ENCODE measurements at places on chromosomes 4 and X. TPM values are rescaled to one million over a fixed set of nuclear protein-coding genes. Genes with fewer than 3 reads are reported as not detected.
A peak's percentile ranks its signal among the peaks of the same experiment; 100 is the strongest.

Gene TLR8
- total RNA-seq, result not detected

Gene TSPAN5
- 14.7 TPM for total RNA-seq

Gene RIBC1
- total RNA-seq, result 2.0 TPM

Gene CPLX1
- total RNA-seq, result 4.6 TPM

Gene MAP7D2
- 1.3 TPM for total RNA-seq

Gene SFRP2
- total RNA-seq, result 27.1 TPM

Gene GSX2
- total RNA-seq, result not detected

Gene VSIG1
- total RNA-seq, result 0.54 TPM

Gene ADRA2C
- 1.9 TPM for total RNA-seq

Gene SYTL5
- total RNA-seq, result 1.7 TPM

Gene USP11
- 337 TPM for total RNA-seq

Gene GPAT3
- total RNA-seq, result 0.18 TPM

Gene FAM241A
- 0.20 TPM for total RNA-seq

DNA sequence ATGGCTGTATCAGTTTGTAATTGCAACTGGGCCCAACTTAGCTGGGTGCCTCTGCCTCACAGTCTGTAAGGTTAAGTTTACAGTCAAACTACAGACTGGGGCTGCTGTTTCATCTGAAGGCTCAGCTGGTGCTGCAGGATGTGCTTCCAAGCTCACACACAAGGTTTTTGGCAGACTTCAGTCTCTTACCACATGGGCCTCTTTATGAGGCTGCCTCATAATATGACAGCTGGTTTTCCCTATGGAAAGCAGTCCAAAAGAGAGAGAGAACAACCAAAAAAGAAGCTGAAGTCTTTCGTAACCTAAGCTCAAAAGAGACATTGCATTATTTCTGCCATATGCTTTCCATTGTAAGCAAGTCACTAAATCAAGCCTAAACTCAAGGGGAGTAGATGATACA is 271.7 kb downstream of the DCTD start:
- H3K4me3 ChIP-seq, result no peak overlapping the region
- H3K4me1 ChIP-seq, result no peaks in the 10 kb centered on the region
- no peaks in the 10 kb centered on the region for H3K27me3 ChIP-seq
- H3K36me3 ChIP-seq, result peaks cover 29% of the 10 kb centered on the region

- peak overlapping the region; percentile 72 for H3K27ac ChIP-seq
- peaks cover 39% of the 10 kb centered on the region for H3K27me3 ChIP-seq
- no peaks in the 10 kb centered on the region for H3K36me3 ChIP-seq
- H3K4me1 ChIP-seq, result peaks cover 26% of the 10 kb centered on the region
- peak overlapping the region; percentile 90 for H3K4me3 ChIP-seq
Measured at GRCh38 chr4:25861951-25862410, 807 bp downstream of the SEL1L3 start.

GRCh38 chr4:121995790-121996537 is 44.1 kb upstream of the TRPC3 start:
- H3K27me3 ChIP-seq, result peaks cover 62% of the 10 kb centered on the region
- peaks cover 4% of the 10 kb centered on the region for H3K4me1 ChIP-seq
- no peak for DNase-seq
- H3K27ac ChIP-seq, result no peak overlapping the region

GRCh38 chr4:93764639-93765246 is 63.8 kb upstream of the ATOH1 start:
- peaks cover 10% of the 10 kb centered on the region for H3K27me3 ChIP-seq
- peaks cover 22% of the 10 kb centered on the region for H3K4me1 ChIP-seq
- no peak overlapping the region for H3K27ac ChIP-seq
- no peak for DNase-seq
- no peak overlapping the region for H3K4me3 ChIP-seq

DNA sequence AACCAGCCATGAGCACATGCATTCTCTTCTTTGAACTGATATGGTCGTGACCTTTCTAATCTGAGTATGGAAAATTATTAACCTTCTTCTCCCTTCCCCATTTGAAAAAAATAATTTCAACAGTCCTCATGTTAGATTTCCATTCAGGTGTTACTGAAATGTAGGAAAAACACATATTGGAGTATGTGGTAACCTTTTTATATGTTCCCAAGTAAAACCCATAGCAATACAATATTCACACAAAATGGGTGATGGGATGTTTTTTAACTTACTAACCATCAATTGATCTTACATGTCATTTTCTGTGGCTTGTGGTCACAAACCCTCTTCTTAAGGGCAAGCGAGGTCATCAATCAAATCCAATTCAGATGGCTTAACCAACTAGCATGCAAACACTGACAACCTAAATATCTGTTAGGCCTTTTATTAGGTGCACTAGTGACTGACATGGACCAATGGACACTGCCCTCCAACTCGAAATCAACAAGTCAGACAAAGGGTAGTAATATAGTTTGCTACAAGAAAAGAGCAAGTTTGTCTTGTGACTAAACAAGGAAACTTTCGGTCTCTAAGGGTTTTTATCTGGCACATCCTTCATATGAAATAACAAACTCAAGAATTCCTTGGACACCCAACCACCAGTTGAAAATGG is 74.3 kb downstream of the CAMK2D start:
- H3K36me3 ChIP-seq, result peaks cover 3% of the 10 kb centered on the region
- no peak overlapping the region for H3K27ac ChIP-seq
- no peak overlapping the region for H3K4me3 ChIP-seq
- peaks cover 2% of the 10 kb centered on the region for H3K4me1 ChIP-seq

DNA sequence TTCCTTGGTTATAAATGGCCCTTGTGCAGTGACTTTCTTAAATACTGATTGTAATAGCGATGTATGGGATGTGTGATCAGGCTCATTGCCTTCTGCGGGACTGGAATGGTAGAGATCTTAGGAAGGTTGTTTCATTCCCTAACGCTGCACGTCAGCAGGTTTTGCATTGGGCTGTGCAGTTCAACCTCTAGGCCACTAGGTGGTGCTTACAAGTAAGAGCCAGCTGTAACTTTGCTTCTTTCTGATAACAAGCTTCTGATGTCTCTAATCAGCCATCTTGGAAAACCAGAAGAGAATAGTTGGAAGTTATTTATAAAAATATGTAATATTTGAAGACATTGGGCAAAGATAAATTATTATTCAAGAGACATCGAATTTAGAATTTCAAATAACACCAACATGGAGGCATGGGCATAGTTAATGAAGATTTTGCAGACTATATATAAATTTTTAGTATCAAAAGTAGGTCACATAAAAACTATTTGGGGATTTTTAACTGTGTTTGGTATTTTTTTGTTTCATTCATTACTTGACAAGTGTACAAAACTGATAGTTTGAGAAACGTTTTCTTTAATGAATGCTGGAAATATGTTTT is 339.7 kb upstream of the PCDH7 start:
- no peaks in the 10 kb centered on the region for H3K4me1 ChIP-seq
- no peak for DNase-seq
- H3K4me3 ChIP-seq, result no peak overlapping the region
- H3K27me3 ChIP-seq, result no peaks in the 10 kb centered on the region

DNA sequence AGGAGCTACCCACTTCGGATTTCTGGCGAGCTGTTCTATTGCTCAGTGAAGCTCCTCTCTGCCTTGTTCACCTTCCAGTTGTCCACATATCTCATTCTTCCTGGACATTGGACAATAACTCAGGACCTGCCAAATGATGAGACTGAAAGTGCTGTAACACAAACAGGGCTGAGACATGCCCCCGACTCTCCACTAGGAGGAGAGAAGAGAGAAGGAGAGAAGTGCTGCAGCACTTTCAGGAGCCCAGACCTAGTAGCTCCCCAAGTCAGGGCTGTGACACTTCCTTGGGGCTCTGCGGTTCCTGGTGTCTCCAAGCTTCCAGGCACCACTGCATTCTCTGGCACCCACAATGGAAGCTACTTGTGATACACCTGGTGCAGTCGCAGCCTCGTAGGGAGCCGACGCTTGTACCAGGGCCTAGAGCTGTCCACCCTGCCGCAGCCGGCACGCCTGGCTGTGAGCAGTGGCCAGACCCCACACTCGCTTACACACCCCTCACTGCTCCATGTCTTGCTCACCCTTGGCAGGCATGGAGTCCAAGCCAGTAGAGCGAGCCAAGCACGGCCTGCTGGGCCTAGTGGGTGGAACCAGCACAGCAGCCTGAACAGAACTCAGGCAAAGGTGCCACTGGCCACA is 234.9 kb downstream of the TECRL start:
- no peaks in the 10 kb centered on the region for H3K4me1 ChIP-seq
- H3K27ac ChIP-seq, result no peak overlapping the region
- no peak overlapping the region for H3K4me3 ChIP-seq
- peaks cover 2% of the 10 kb centered on the region for H3K36me3 ChIP-seq
- no peaks in the 10 kb centered on the region for H3K27me3 ChIP-seq

DNA sequence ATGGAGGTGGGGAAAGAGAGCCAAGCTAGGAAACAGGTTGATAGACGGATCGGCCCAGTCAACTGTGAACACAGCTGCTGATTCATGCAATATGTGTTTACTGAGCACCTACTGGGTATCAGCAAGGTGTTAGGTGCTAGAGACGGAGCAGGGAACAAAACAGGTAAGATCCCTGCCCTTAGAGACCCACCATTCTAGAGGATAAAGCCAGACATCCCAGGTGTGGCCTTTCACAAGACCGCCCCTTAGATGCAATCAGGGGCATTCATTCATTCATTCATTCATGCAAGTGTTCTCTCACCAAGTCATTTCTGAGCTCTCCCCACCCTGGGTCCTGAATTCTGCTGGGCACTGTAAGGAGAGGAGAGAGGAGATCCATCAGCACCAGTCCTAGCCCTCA is 20.2 kb upstream of the MTM1 start:
- H3K27ac ChIP-seq, result peak overlapping the region; percentile 35
- H3K36me3 ChIP-seq, result no peaks in the 10 kb centered on the region
- H3K4me1 ChIP-seq, result peaks cover 7% of the 10 kb centered on the region
- H3K4me3 ChIP-seq, result peak overlapping the region; percentile 32

DNA sequence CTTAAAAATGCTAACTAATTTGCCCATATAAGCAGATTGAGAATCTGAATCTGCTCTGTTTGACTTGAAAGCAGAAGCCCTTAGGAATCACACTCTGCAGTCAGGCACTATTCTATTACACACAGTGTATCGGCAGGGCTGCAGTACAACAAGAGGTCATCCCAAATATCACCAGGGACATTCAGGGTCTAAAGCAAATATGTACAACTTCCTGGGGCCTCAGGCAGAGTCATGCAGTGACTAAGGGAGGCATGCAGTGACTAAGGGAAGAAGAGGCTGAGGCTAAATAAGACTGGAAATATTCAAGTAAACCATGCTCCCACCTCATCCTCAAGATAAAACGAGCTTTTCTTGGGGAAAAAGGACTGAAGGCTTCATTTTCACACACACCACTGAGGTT is 20.9 kb downstream of the MAPK10 start:
- no peaks in the 10 kb centered on the region for H3K27me3 ChIP-seq
- peak overlapping the region; percentile 62 for H3K27ac ChIP-seq
- H3K4me3 ChIP-seq, result no peak overlapping the region
- DNase-seq, result no peak

GRCh38 chrX:153685156-153685536 is 2.6 kb upstream of the SLC6A8 start:
- no peak for DNase-seq
- peaks cover 2% of the 10 kb centered on the region for H3K36me3 ChIP-seq
- no peak overlapping the region for H3K27ac ChIP-seq
- peaks cover 9% of the 10 kb centered on the region for H3K4me1 ChIP-seq
- no peaks in the 10 kb centered on the region for H3K27me3 ChIP-seq

DNA sequence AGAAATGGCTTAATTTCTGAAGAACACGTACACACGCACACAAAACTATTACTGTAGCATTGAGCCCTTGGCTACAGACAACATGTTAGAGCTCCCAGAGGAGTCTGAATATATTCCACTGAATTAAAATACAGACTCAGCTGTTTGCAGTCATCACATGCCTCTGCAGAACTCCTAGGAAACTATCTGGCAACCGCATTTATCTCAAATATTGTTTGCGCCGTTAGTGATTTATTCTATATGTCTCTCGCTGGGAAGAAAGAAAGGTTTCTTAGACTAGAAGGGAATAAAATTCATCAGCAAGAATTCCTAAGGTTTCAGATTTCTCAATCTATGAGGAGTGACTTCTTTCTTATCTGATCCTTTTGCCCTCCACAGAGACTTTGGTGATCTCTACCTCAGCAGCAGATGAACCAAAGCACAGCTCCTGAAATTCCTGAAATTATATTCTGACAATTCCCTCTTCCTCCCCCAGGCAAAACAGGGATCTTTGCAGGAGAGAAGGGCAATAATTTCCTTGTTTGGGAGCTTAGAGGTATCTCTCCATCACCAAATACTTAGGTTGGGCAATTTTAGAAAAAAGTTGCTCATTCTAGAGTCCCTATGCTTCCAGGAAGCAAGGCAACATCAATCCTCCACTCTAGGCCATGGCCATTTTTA is 199.2 kb downstream of the APBB2 start:
- H3K36me3 ChIP-seq, result no peaks in the 10 kb centered on the region
- H3K27ac ChIP-seq, result peak overlapping the region; percentile 83
- H3K4me1 ChIP-seq, result peaks cover 35% of the 10 kb centered on the region
- H3K27me3 ChIP-seq, result no peaks in the 10 kb centered on the region
- no peak overlapping the region for H3K4me3 ChIP-seq

GRCh38 chr4:174910271-174910670 is 7.9 kb upstream of the ADAM29 start:
- H3K36me3 ChIP-seq, result peaks cover 3% of the 10 kb centered on the region
- H3K27me3 ChIP-seq, result no peaks in the 10 kb centered on the region
- H3K4me3 ChIP-seq, result no peak overlapping the region
- DNase-seq, result no peak
- no peaks in the 10 kb centered on the region for H3K4me1 ChIP-seq

DNA sequence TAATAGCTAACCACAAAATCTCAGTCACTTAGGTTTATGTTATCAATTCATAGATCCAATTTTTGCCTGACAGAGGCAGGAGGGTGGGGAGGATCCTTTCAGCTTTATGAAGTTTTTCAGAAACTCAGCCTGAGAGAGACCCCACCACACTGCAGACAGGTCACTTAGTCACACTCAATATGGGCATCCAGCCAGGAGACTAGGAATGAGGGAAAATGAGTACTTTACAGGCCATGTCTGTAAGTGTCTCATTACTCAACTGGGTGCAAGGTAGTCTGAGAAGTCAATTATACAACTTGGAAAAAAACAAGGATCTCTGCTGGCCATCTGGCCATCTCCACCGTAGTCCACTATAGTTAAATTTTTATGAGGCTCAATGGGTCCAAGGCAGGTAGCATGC is 365.9 kb downstream of the INPP4B start:
- peaks cover 31% of the 10 kb centered on the region for H3K4me1 ChIP-seq
- H3K27me3 ChIP-seq, result no peaks in the 10 kb centered on the region
- H3K27ac ChIP-seq, result peak overlapping the region; percentile 1
- DNase-seq, result no peak
- peaks cover 1% of the 10 kb centered on the region for H3K36me3 ChIP-seq
